PC-3 (cell line): ENCODE measurements at places on chromosomes 7 and 10. TPM values are rescaled to one million over a fixed set of nuclear protein-coding genes. Genes with fewer than 3 reads are reported as not detected.

Gene SPDYE9
- total RNA-seq = not detected in 2 replicates

Gene LRRD1
- not detected in 2 replicates for total RNA-seq

Gene FGFR2
- total RNA-seq = 0.17 and 0.36 TPM in 2 replicates

Gene CALHM2
- total RNA-seq = 1.3 and 2.0 TPM in 2 replicates

Gene CYP26C1
- total RNA-seq = 0.17 TPM in 1 of 2 replicates, not detected in the other

Gene FEZF1
- not detected in 2 replicates for total RNA-seq

Gene CYP3A4
- not detected in 2 replicates for total RNA-seq

Gene BTBD16
- not detected in 2 replicates for total RNA-seq

Gene ARHGEF35
- total RNA-seq = 10.8 TPM in 2 replicates

GRCh38 chr10:58414270-58415041 lies 29.2 kb downstream of the TFAM start:
- peak; percentile 87 for DNase-seq

DNA sequence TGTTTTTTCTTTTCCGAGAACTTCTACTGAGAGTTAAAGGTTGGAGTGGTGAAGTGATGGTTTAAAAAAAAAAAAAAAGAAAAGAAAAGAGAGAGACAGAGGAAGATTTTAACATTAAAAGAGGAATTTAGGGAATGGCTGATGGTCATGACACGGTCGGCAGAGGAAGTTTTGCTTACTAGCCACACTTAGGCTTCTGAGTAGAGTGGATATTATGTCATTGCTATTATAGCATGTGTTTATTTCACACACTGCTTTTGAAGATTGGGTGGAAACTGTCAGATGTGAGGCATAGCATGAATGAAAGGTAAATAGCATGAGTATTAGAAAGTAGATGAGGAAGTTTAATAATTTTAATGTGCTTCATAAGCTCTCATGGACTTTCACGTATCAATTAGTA lies 2.5 kb downstream of the KAT6B start:
- DNase-seq = no peak

- no peak for DNase-seq
Measured at GRCh38 chr7:37684927-37685326, 1.4 kb downstream of the GPR141 start.

- DNase-seq = no peak
Measured at GRCh38 chr7:114929570-114929969, 7.7 kb downstream of the MDFIC start.

GRCh38 chr10:116241642-116242410 lies 31.2 kb downstream of the GFRA1 start:
- DNase-seq = no peak

DNA sequence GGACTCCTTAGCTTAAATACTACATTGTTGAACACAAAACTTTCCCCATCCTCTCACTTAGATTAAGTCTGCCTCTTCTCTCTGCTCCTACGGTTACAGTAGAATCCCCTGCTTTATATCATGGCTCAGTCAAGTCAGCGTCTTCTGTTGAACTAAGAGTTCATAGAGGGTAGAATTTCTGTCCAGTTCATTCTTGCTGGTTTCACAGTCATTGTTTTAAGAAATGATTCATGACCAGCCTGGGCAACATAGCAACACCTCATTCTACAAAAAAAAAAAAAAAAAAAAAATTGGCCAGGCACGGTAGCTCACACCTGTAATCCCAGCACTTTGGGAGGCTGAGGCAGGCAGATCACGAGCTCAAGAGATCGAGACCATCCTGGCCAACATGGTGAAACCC lies 3.7 kb upstream of the ZFYVE27 start:
- DNase-seq = no peak

GRCh38 chr7:42033480-42033879 lies 203.5 kb downstream of the GLI3 start:
- DNase-seq = no peak

- no peak for DNase-seq
Measured at GRCh38 chr7:155793720-155794119, 18.5 kb downstream of the SHH start.

- no peak for DNase-seq
Measured at GRCh38 chr7:296373-296945, 6.5 kb downstream of the FOXL3 start.

DNA sequence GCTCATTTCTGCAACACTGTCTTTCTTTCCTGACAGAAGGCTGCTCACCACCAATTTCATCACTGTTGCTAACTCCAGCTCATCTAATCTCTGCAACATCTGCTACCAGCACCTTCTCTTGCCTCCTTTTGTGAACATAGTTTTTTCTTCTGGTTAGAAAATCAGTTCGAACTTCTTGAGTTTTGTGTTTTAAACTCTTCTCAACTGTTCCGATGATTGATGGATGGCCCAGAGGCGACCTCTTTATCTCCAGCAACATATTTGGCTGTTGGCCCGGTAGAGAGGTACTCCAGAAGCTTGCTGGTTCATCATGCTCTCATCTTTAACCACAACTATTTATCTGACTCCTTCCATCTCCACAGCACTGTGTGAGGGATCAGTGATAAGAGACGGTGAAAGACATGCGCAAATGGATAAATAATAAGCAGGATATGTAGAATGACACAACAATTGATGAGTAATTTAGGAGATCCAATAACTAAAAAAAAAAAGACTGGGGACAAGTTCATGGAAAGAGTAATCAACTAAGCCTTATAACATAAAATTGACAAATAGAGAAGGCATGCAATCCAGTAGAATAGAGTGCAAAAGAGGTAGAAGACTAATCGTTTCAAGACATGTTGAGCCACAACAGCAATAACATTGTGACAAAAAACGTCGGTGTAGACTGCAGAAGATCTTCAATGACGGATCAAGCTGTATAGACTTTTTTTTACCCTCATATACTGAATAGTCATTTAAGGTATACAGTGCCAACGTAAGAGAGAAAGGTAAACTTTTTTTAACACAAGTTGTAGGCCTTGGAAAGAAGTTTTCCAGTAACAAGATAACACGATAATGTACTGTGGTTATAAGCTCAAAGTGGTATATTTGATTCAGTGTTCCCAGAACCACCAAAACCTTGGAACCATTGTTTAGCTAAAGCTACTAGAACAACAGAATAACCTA lies 152.2 kb downstream of the CRPPA start:
- peak; percentile 81 for DNase-seq

DNA sequence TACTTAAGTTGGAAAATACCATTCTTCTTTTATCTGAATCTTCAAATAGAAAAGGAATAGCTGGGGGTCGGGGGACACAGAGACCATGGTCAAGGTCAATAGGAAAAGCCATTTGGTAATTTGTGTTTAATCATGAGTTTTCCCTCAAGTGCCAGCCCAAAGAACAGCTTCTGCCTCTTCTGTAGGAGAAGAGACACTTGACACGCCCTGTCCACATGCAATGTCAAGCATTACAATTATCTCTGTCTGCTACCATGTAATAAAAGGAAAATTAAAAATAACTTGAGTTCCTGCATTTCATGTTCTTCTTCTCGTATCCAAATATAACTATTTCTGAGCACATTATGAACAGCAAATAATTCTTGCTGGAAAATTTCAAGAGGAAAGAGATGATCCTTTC lies 241.7 kb downstream of the IPMK start:
- no peak for DNase-seq

- peak; percentile 62 for DNase-seq
Measured at GRCh38 chr7:38451840-38452239, 178.4 kb upstream of the TARP start.

- DNase-seq = no peak
Measured at GRCh38 chr7:105118612-105119600, 104.9 kb downstream of the KMT2E start.

DNA sequence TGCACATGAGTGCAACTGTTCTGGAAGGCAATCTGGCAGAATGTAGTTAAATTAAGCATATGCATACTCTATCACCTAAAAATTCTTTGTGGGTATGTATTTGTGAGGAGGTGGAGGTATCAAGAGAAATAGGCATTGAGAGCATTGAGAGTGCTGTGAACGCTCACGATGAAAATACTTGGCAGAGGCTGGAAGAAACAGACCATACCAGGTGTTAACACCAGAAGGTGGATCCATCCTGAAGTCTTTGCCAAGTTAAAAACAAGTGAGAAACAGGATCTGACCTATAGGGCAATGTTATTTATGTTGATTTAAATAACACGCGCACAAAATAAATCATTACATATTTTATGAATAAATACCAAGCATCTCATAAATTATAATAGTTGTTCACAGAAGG lies 311.6 kb downstream of the PCLO start:
- no peak for DNase-seq
